ENCODE measurements at places on chromosomes 6 and 20.

- DNase-seq, result no peak
These were observed 21.6 kb downstream of the MDGA1 start for GRCh38 chr6:37676071-37676470.

- DNase-seq, result no peak
These were observed 23.8 kb upstream of the PLEKHG1 start for GRCh38 chr6:150575836-150576235.

- no peak for DNase-seq
These were observed 832.3 kb downstream of the C6orf118 start for GRCh38 chr6:164477101-164477500.

- DNase-seq, result no peak
These were observed 35.2 kb upstream of the ADIG start for GRCh38 chr20:38545771-38546170.

GRCh38 chr20:32150291-32150848 lies 40.9 kb downstream of the TM9SF4 start:
- DNase-seq, result no peak

GRCh38 chr6:88780714-88781389 lies 182.6 kb downstream of the RNGTT start:
- DNase-seq, result peak; percentile 81

GRCh38 chr6:107154131-107154800 lies 39.0 kb upstream of the BEND3 start:
- DNase-seq, result no peak

DNA sequence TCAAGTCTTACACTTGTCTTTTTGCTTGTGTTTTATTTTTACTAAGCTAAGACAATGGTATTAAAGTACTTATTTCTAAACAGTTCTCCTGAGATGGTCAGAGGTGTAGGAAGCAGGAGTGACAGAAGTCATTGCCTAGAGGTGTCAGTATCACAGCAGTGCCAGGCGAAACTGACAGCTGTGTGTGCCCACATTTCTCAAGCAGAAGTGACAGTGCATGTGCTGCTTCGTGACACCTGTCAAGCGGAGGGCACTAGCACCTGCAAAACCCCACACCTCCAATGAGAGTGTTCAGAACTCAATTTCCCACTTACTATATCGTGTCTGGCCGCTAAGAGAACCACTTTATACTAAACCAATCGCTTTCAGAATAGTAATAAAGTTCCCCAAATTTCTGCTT lies 82.8 kb downstream of the SLC23A2 start:
- DNase-seq, result no peak

- no peak for DNase-seq
These were observed 13.4 kb downstream of the RIMS4 start for GRCh38 chr20:44796758-44797457.

DNA sequence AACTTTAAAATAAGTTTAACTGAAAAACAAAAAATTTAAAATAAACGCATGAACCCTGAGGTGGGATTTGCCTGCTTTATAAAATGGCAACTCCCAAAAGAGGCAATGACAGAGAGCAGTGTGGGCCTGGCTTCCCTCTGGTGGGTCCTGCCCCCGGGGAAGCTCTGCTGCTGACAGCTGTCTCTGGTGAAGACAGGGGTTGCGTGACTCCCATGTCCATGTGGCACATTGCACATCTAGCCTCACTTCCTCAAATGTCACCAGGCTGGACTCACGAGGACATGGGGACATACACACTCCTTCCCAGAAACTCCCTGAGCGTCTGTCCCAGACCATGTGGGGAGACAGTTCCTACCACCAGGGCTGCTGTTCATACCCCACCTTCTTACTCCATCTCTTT lies 66.2 kb downstream of the ABHD12 start:
- peak; percentile 23 for DNase-seq

- DNase-seq, result no peak
These were observed 248.6 kb upstream of the QKI start for GRCh38 chr6:163165922-163166321.

GRCh38 chr6:17940151-17940792 lies 47.2 kb downstream of the KIF13A start:
- no peak for DNase-seq

- no peak for DNase-seq
These were observed 19.6 kb upstream of the TRAM2 start for GRCh38 chr6:52596371-52597028.

GRCh38 chr6:167050903-167051302 lies 51.7 kb downstream of the CEP43 start:
- DNase-seq, result no peak

All from myocyte (in vitro differentiated cells).